SW 1271 (cell line): ENCODE measurements at places on chromosomes 7 and 10.

DNA sequence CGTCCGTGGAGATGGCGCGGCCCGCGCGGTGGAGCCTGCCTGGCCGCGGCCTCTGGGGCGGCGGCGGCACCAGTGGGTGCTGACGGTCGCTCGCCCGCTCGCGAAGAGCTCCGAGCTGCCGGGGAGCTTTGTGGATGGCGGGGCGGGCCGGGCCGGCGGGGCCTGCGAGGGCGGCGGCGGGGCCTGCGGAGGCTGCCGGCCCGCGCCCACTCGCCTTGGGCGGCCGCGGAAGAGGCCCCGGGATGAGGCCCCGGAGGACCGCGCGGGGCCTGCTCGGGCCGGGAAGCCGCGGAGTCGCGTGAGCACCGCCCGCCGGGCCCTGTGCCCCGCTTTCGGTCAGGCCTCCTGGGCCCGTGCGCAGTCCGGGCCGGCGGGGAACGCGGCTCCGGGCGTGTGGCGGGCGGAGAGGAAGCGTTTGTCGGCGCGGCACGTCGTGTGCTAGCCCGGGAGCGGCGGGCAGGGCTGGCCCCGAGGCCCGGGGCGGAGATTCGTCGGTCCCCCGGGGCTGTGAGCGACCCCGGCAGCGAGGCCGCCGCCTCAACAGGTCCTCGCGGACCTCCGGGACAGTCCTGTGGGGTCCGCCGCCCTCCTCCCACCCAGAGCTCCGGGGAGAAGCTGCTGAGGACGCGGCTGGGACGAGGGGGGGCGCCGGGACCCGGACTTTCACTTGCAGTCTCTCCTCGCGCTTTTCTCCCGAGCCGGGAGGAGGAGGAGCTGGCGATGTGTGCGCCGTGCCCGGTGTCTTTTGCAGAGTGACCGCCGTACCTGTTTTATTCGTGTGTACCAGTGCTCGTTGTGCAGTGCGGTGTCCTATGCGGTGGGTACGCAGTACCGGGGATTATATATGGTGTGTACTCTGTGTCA, 578 bp downstream of the ZMYND11 start:
- DNase-seq, result peak; percentile 13

- DNase-seq, result no peak
Observed at GRCh38 chr10:84201244-84201606, 6.9 kb downstream of the CDHR1 start.

DNA sequence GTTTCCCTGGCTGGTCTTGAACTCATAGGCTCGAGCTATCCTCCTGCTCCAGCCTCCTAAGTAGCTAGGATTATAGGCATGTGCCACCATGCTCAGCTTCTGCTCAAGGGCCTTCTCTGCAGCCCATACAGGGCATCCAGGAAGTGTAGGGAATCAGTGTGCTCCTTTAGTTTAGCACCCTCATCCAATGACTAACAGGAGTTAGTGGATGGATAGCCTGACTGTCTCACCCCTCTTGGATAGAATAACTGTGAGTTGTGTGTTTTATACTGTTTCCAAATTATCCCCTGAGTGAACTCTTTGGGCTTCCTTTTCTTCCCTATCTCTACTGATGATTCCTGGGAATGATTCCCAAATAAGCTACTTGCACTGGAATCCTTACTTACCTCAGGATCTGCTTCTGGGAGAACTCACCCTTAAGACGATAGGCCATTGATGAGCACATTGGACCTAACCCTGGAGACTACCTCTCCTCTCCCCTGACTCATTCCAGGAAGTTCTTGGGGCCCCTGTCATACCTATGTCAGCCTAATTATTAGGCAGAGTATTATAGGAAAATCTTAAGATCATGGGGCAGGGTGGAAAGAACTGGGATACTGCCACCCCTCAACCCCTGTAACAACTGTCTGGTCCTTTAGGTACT, 18.5 kb downstream of the STRIP2 start:
- no peak for DNase-seq

DNA sequence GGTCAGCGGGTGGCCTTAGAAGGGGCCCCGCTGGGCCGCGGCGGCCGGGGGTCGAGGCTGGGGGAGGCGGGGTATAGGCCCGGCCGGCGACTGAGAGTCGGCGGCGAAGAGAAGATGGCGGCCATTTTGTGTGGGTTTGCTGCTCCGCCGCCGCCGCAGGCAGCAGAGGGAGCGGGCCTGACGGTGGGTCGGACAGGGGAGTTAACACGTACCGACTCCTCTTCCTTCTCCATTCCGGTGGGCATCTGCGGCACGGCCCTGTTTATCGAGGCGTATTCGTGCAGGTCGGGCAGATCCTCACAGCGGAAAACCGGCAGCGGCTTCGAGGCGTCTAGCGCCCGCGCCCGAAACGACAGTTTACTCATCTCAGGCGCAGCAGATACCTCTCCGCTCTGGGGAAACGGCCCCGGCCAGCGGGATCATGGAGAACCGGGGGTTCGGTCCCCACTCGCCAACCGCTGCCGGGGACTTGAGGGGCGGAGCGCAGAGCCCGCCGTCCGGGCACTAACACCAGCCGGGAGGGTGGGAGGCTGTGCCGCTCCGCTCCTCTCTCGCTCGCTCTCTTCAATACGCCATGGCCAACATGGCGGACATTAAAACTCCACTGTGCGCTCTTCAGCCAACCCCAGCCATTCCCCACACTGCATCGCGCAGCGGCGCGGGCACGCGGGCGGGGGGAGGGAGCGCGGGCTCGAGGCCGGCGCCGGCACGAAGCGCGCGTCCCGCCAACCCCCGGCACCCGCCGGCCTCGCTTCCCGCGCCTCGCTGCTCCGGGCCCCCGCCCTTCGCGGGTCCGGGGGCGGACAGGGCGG, at the start of gene EPC1:
Gene EPC1, minus strand, starts transcription at position 608 of the 812 bp plus-strand sequence. Its CDS starts 243 bp downstream, at position 365.
- DNase-seq, result peak; percentile 85

DNA sequence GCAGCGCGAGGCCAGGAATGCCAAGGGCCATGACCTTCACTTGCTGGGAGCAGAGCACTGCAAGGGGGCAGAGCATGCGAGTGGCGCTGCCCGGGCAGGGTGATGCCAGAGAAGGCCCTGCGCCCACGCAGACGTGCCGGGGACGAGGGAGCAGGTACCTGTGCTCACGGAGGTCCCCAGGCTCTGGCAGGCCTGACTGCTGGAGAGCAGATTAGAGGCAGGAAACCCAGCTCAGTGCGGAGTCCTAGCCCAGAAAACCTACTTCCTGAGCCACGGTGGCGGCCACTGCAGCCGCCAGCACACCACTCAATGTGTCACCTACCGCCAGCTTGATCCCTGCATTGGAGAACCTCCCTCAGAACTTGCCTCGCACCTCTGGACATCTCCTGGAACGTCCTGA, 148.4 kb downstream of the MAD1L1 start:
- no peak for DNase-seq

GRCh38 chr10:114925587-114926586, 12.1 kb upstream of the TRUB1 start:
- no peak for DNase-seq

GRCh38 chr10:90378524-90379076, 479.2 kb downstream of the HTR7 start:
- no peak for DNase-seq

DNA sequence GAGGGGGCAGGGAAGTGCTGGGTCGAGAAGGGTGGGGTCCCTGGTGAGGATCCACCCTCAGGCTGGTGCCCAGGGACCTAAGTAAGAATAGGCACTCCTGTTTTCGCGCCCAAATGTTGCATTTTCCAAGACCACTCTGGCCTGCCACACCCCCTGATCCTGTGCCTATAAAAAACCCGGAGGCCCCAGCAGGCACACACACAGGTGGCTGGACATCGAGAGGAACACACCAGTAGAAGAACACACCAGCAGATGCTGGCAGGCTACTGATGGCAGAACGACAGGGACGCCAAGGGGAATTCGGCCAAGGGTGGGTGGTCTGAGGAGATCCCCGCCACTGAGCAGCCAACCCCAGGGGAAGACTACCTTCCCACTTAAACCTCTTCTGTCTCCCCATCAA, 633.9 kb upstream of the POT1 start:
- DNase-seq, result no peak

DNA sequence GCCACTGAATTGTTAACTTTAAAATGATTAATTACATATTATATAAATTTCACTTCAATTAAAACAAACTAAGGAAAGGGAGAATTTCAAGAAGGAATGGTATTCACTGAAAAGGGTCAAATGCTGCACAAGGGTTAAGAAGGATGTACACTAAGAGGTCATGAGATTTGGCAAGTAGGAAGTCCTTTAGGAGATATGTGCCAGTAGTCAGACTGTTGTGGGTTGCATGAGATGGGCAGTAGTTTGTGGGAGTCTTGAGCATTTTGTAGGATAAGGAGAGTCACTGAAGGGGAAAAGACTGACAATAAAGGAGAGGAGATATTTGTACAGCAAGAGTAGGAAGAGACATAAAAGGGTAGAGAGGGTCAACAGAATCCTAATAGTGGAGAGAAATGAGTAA, 12.4 kb upstream of the PTPN12 start:
- DNase-seq, result no peak

DNA sequence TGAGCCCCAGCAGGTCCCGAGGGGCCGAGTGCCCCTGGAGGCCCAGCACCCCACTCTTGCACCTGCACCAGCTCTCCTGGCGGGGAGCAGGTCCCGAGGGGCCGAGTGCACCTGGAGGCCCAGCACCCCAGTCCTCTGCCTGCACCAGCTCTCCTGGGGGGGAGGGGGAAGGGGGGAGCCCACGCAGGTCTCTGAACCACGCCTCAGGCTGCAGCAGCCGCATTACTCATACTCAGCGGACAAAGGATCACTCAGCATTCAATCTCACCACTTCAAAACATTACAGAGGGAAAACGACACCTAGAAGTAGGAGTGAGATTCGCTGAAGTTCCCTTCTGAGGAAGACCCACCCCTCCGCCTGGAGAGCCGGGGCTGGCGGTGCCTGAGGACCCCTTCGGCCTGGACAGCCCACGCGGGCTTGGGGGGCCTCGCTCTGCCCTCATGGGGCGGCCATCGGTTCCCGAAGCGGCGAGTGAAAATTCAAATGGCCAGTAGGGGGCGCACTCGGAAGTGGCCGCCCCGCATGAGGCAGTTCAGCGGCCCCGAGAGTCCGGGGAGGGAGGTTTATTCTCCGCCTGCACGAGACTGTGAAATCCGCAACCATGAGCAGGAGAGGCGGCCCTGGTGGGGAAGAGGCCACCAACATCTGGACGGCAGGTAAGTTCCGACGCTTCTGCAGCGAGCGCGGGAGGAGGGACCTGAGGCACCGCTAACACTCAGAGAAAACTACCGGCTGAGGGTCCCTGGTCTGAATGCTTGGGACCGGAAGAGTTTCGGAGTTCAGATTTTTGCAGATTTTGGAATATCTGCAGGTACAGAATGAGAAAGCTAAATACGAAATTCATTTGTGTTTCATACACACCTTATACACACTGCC, 1.1 kb upstream of the GPER1 start:
- peak; percentile 46 for DNase-seq

DNA sequence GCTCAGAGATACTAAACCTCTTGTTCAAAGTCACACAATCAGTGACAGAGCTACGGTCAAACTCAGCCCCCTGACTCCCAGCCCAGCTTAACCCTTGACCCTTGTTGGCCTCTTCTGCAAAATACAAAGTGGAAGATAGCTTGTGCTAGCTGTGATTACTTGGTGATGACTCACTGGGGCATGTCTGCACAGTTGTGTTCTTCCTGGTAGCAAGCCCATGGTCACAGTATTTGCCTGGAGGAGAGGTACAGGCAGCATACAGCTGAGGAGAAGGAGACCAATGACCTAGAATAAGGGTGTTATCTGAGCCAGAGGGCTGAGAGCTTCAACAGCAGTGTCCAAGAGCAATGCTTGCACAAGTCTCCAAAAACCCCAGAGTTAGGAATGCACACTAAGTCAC, 5.7 kb upstream of the HSPA12A start:
- DNase-seq, result no peak

GRCh38 chr10:103415581-103415980, 19.2 kb downstream of the PDCD11 start:
- no peak for DNase-seq

DNA sequence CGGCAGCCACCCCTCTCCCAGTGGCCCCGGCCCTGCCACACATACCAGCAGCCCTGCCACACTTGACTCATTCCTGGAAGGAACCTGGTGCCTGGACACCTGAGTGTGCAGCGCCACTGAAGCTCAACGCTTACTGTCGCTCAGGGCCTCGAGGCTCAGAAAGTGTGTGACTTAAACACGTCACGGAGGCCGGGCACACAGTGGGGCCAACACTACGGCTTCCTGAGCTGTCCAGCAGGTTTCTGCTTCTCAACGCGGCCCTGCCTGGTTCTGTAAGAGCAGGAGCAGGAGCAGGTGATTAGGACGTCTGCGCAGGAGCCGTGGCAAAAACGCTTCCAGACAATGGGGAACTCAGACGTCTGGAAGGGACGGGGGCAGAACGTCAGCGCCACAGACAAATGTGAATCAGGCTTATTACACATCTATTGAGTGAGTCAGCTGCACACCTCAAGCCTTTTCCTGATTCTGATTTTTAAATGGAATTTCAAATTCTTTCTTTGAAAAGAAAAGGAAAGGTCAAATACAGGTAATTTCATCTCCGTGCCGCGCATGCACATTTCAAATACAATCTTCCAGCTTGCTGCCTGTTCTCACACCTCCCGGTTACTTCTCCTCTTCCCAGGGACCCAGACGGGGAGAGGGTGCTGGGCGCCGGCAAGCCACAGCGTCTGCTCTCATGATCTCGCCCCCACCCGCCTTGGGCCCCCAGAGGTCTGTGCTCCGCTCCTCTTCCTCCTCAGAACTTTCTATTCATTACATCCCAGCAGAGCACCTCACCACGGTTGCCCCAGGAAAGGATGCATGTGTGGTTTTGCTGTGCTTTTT, 66.6 kb downstream of the ADARB2 start:
- no peak for DNase-seq

DNA sequence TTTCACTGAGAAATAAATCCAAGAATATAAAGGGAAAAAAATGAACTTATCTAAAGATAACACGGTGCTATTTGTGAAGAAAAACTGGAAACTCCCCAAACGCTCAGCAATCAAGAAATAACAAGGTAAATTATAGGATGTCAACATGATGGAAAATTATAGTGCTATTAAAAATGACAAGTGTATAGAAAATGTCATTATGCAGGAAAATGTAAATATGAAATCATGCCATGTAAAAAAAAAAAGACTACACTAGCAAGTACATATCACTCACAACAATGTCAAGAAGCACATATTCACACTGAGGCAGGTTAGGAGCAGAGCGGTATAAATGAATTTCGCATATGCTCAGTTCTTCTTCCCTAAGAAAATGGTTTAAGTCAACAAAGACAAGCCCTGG, 27.7 kb downstream of the KLRG2 start:
- no peak for DNase-seq

DNA sequence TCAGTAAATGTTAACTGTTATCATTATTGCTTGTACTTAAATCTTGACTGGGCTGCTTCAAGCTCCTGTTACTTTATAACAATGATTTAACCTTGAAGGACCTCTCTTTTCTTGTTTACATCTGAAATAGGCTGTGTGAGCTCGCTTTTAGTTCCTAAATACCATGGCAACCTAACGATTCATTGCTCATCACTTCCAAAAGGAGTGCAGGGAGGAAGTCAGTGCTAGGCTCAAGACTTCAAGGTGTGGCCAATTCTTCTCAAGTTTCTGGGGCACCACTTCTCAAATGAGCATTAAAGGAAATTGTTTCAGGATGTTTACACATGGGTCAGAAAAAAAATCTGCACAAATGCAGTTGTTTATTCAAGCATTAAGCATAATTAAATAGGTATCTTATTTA, 284.2 kb downstream of the MTERF1 start:
- no peak for DNase-seq

- DNase-seq, result no peak
Observed at GRCh38 chr10:4519658-4520402, 306.2 kb upstream of the AKR1E2 start.
